Activated T-helper 1 cell treated with Interleukin-2 at 50 U/mL for 16 hours (primary cell): ENCODE measurements at places on chromosomes 16 and 17.

- peak; percentile 59 for DNase-seq
These were observed 1.8 kb upstream of the CISD3 start for GRCh38 chr17:38728290-38728831.

DNA sequence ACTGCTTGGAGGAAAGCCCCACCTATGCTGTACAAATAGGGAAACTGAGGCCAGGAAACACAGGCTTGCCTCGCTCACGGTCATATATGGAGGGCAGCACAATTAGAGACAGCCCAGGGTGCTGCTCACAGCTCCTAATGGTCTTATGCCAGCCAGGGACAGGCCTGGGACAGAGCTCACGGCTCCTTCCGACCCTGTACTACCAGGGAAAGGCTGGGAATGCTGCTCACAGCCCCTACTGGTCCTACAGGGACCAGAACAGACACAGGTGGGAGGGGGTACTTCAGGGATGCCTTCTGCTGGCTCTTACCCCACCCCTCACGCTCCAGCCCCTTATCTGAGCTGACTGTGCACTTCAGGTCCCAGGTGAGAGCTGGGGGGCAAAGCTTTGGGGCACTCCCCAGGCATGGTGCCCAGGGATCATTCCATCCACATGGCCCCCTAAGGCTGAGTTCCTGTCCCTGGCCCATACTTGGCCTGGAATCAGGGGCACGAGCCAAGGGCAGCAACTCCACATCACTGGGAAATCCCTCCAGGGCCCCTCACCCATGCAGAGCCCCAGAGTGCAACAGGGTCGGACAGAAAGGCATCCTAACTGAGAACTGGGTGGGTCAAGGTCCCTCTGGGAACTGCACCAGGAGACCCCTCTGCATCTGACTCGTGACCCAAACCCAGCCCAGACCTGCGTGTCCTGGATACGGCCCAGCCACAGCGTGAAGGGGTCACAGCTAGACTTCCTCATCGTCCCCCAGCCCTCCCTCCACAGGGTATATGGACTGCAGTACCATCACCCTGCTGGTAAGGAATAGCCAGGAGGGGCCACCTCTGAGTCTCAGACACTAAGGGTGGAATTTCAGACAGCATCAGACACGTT, 5.9 kb downstream of the RHBDF1 start:
- DNase-seq, result no peak

- no peak for DNase-seq
These were observed 120.2 kb downstream of the C16orf78 start for GRCh38 chr16:49493836-49494235.

- no peak for DNase-seq
These were observed 20.3 kb upstream of the GLIS2 start for GRCh38 chr16:4295581-4295980.

- no peak for DNase-seq
These were observed 8.4 kb downstream of the GLOD4 start for GRCh38 chr17:773467-774312.

DNA sequence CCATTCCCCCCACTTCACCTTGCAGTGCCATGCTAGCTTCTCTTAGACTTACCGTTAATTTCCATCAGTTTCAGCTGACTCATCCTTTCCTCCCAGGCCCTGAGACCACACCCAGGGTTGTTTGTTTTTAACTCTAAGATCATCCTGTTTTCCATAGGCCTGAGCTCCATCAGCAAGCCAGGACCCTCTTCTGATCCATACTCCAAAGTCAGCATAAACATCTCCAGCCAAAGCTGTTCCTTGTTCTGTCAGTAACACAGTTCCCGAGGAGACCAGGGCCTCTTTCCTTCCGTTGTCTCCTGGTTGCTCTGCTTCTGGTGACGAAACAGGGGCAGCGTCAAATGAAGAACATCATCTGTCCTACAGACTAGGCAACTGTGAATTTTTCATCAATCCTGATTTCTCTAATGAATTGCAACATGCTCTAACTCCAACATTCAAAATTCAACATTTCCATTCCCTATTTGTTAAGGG, 83.8 kb upstream of the HNF1B start:
- no peak for DNase-seq

GRCh38 chr16:73743665-73744496, 552.7 kb upstream of the PSMD7 start:
- no peak for DNase-seq

GRCh38 chr16:50709061-50709684, 15.8 kb downstream of the NOD2 start:
- DNase-seq, result no peak

DNA sequence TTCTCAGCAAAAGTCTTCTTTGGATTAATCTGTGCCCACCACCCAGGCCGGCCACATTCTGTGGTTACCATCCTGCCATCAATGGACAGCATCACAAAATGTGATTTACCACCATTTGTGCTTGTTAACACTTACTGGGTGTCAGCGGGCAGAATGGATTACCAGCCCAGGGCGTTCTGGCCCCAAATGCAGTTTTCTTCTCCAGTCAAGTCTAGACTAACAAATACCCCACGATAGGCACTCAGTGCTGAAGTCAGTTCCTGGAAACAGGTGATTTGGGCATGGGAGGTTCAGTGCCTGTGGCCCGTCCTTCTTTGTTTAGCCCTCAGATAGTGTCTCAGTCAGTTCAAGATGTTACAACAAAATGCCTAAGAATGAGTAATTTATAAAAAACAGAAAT, 38.8 kb upstream of the PHOSPHO1 start:
- no peak for DNase-seq
